ENCODE measurements at places on chromosomes 5 and 9.
A peak's percentile ranks its signal among the peaks of the same experiment; 100 is the strongest.

DNA sequence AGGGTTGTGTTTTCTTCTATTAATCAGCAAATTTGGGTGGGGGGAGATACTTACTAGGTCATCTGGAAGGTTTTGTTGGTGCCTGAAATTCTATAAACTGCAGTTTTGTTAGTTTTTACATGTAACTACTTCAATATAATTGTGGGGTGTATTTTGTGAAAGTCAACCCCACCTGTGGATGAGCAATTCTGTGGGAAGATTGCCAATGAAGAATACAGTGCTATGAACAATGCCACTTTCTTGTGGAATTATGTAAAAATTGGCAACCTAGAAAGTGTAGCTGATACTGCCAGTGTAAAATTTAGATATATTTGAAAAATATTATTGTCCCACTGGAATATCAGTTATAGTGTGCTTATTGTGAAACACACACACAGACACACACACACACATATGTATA, 80.7 kb downstream of the VCAN start:
- no peak for DNase-seq

DNA sequence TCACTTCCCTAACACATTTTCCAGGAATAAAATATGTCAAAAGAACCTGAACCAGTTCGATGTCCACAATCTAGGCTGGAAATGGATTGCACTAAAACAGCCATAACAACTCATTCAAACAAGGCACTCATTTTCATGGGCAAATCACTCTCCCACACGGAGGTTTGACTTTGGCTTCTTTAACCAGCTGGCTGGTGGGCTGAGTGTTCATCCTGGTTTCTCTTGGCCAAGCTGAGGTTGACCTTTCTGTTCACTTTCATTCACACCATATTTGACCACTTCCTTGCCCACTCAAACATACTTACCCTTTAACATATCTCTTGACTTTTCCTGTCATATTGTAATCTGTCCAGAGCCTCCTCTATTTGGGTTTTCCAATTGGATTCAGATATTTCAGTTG, 5.4 kb downstream of the IL7R start:
- DNase-seq, result no peak

GRCh38 chr5:55102348-55102747, at the start of gene GZMA:
Gene GZMA, plus strand, starts transcription at chr5:55102646. Its CDS starts 37 bp downstream, at chr5:55102683.
- no peak for DNase-seq

- no peak for DNase-seq
Measured at GRCh38 chr5:145396888-145397287, 438.3 kb downstream of the PRELID2 start.

DNA sequence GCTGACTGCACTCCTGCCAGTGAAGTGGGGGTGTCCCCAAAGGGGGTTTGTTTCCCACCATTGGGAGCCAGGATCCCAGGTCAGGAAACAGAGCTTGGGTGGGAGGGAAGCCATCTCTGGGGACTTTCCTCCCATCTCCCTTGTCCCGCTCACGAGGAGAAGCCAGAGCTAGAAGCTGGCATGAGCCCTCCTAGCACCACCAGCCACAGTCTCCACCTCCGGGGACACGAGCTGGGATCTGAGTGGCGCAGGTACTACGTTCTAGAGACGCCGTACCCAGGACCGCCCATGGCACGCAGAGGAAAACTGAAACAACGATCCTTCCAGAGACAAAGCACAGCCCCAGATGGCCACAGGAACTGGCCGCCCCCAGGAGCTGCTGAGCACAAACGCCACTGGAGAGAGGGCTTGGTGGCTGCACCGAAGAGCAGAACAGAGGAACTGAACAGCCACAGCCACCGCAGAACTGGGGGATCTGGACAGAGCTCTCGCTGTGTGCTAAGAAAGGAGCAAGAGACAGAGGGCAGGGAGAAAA, 29.8 kb downstream of the ADAMTS2 start:
- peak; percentile 19 for DNase-seq

GRCh38 chr5:9497347-9497746, 48.5 kb downstream of the SEMA5A start:
- DNase-seq, result no peak

GRCh38 chr9:8718121-8718725, 918.6 kb upstream of the DMAC1 start:
- DNase-seq, result no peak

DNA sequence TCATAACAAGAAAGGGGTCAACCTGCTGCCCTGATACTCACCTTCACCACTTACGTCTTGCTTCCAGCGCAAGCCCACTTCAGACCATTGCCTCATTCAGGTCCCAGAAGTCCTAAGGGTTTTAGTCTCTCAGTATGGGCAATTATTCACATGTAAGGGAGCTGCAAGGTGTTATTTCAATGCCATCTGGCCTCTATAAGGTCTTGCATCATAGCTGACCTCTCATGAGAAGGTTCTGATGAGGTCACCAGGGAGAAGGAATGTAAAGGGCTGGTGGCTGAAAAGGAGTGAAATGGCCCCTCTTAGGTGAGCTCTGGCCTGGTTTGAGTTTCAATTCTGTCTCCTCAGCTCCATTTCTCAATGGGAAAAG, 1.5 kb upstream of the MARCHF3 start:
- DNase-seq, result no peak

GRCh38 chr9:120608421-120608820, 28.5 kb upstream of the CDK5RAP2 start:
- no peak for DNase-seq

DNA sequence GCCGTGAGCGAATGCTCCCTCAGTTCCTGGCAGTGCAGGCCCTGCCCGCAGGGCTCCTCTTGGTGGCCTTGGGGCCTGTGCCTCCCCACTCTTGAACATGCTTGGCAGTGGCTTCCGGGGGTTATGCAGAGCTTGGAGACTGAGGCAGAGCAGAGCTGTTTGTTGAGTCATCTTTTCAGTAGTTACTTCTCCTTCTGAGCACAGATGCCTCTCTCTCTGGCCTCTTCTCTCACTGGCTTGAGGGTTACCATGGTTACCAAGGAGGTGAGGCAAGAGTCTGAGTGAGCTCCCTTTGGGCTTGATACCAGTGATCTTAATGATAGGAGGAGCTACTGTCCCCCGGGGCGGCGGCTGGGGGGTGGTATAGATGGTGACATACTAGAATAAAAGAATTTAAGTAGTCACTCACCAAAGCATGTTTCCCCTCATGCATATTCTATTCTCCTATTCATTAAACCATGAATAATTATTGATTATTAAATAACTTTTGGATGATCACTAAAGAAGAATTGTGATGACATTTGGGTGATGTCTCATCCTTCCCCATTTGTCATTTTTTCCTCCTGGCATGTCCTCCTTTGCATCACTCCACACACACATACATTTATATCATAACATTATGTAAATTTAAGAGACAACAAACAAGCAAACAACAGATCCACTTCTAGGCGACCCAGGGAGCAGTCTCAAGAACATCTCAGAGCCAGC, 111.1 kb downstream of the ARHGAP26 start:
- DNase-seq, result no peak

DNA sequence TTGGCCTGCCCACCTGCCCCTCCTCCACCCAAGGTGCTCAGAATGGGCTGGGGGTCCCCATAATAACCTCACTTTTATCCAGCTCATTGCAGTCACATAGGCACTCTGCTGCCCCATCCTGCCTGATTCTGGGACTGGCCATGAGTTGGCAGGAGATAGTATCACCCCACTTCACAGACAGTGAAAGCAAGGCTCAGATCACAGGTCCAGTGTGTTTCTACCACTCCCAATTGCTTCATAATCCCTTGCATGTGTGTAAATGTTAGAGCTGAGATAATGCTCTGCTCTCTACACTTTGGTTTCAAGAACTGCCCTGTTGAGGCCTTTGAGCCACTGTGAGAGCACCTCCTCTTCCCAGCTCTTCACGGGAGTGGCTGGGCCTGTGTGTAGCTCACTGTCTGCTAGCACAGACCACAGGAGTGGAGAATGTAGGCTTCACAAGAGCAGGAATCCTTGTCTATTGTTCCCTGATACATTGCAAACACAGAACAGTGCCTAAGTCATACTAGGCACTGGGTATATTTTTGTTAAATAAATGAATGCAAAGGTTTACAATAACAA, 8.4 kb downstream of the PCYOX1L start:
- DNase-seq, result no peak

DNA sequence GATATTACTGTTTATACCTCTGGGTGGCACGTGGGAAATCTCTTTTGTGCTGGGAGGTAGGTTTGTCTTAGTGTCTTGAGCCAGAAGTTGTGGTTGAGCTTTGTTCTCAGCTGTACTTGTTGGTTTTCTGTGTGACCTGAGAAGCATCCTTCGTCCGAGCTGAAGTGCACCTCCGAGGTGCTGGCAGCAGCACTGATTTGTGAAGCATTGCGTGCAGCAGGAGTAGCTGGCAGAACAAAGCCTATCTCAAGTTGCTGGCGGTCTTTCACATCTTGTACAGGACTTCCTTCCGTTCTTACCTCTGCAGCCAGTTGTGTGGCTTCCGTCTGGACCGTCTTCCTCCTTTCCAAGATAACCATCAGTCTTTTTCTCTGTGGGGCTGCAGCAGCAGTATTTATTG, 4.3 kb downstream of the PRRC2B start:
- DNase-seq, result no peak

GRCh38 chr5:147391781-147392180, 118.1 kb downstream of the DPYSL3 start:
- DNase-seq, result no peak

DNA sequence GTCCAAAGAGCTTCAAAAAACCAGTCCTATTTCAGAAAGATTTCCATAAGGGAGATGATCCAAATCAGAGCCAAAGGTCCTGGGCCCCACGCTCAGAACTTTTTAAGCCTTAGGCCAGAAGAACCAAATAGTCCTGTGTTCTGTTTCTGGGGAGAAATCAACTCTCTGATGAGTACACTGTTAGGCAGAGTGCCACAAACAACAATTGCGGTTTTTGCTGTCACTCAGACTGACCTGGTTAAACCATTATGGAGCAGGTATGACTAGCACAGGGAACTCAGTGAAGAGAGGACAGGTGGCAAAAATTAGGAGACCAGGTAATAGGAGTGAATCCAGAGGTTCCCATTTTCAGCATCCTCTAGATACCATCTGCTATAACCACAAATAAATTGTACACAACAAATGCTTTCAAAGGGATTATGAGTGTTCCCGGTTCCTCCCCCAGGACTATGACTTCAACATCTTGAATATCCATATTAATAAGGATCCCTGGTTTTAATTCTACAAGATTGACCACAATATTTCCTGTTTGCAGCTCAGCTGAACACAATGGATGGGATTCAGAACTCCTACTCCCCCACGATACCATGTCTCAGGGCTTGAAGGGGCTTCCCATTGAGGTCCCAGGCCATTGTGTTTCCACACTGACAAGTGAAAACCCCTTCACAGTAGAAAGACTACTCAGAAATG, 52.1 kb upstream of the FREM1 start:
- no peak for DNase-seq

GRCh38 chr5:149024477-149024876, 38.4 kb downstream of the SH3TC2 start:
- no peak for DNase-seq

- DNase-seq, result no peak
Measured at GRCh38 chr9:111970827-111971226, 74.2 kb downstream of the UGCG start.

GRCh38 chr5:141343242-141343952, at the start of gene PCDHGA3:
Gene PCDHGA3, plus strand, starts transcription at chr5:141343829. Its CDS starts 205 bp downstream, at chr5:141344034.
- no peak for DNase-seq

DNA sequence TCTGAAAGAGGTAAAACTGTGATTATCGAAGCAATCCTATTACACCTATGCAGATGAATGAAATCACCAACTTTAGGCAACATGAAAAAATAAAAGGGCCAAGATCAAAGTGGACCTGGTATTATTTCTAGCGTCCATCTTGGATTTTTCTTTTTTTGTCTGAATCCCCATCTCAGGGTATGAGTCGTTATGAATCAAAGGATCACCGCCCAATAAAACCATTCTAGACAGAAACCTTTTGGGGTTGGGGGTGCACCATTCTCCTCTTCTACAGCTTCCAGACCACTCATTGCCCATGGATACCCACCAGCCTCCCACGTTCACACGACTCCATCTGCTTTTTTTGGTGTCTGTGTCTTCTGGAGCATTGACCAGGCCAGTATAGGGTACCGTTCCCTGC, 33.4 kb downstream of the MAP1B start:
- DNase-seq, result no peak

GRCh38 chr5:14141764-14142163, 1.4 kb upstream of the TRIO start:
- no peak for DNase-seq

DNA sequence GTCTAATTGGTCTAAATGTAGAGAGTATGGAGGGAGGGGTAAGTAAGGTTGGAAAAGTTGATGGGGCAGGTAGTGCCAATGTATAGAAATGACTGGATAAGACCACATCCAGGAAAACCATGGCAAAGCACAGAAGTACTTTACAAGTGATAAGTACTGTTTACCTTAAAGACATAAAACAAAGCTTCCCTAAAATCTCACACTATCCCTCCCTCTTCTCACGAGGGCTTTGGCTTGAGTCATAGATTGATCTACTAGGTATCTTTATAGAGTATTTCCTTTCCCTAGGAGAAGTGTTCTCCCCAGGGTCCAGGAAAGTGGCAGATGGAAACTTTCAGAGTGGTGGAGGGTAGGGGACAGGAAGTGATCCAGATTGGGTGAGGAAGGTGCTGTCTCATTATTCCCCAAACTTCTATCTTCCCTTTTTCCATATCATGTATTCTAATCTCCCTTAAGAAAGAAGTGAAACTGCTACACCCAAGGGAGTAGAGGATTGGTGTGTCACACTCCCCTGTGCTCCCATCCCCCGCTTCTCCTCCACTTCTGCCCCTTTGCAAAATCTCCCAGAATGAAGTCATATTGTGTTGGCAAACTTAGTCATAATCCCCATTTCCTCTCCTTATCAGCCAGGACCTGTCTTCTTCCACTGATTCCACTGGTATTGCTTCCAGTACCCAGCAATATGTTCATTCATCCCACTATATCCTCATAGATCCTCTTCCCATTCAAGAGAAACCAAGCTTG, 14.6 kb downstream of the IL33 start:
- no peak for DNase-seq

GRCh38 chr9:27377811-27378456, 81.0 kb upstream of the EQTN start:
- no peak for DNase-seq

GRCh38 chr9:32200241-32200640, 184.2 kb upstream of the ACO1 start:
- no peak for DNase-seq

DNA sequence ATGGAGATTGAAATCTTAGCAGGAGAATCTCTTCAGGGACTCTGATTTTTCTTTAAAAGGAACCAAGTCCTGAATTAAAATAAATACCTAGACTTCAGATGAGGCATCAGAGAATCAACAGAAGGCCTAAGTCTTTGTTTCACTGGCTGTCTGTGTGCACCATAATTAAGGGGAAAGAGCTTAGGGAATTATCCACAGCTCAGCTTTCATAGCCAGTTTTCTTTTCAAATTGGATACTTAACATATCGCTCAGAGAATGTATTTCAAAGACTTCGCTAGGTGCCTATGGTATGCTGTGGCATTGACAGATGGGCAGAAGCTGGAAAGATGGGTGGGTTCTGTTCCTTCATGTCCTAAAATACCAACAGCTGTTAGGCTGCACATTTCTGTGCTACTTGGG, 325.8 kb downstream of the TMEM38B start:
- DNase-seq, result no peak

GRCh38 chr9:70111042-70111602, 67.5 kb downstream of the MAMDC2 start:
- peak; percentile 95 for DNase-seq
